CD8-positive, alpha-beta memory T cell (primary cell): ENCODE measurements at places on chromosomes 7 and 10. TPM values are rescaled to one million over a fixed set of nuclear protein-coding genes. Genes with fewer than 3 reads are reported as not detected.

GRCh38 chr10:112815269-112816032, 134.6 kb upstream of the TCF7L2 start:
- H3K27me3 ChIP-seq = no peaks in the 10 kb centered on the region
- H3K4me1 ChIP-seq = no peaks in the 10 kb centered on the region
- H3K27ac ChIP-seq = no peak overlapping the region
- H3K36me3 ChIP-seq = no peaks in the 10 kb centered on the region
- H3K4me3 ChIP-seq = no peak overlapping the region
- DNase-seq = no peak

DNA sequence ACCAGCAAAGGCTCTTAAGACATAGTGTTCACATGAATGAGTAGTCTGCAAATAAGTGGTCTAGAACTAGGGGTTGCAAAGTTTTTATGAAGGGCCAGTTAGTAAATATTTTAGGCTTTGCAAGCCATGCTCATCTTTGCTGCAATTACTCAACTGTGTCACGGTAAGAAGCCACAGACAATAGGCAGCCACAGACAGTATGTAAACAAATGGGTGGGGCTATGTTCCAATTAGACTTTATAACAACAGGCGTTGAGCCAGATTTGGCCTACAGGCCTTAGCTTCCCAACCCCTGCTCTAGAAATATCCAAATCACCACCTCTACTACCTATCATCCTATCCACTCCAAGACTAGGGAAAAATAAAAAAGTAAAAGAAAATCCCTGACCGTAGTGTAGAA, 9.2 kb downstream of the IKZF5 start:
- H3K27me3 ChIP-seq = no peaks in the 10 kb centered on the region
- DNase-seq = no peak
- H3K27ac ChIP-seq = no peak overlapping the region
- H3K36me3 ChIP-seq = peaks cover 21% of the 10 kb centered on the region

- no peaks in the 10 kb centered on the region for H3K4me1 ChIP-seq
- H3K27me3 ChIP-seq = no peaks in the 10 kb centered on the region
- H3K4me3 ChIP-seq = no peak overlapping the region
- no peak overlapping the region for H3K27ac ChIP-seq
- no peaks in the 10 kb centered on the region for H3K36me3 ChIP-seq
These were observed 104.0 kb downstream of the FAM107B start for GRCh38 chr10:14670551-14671240.

DNA sequence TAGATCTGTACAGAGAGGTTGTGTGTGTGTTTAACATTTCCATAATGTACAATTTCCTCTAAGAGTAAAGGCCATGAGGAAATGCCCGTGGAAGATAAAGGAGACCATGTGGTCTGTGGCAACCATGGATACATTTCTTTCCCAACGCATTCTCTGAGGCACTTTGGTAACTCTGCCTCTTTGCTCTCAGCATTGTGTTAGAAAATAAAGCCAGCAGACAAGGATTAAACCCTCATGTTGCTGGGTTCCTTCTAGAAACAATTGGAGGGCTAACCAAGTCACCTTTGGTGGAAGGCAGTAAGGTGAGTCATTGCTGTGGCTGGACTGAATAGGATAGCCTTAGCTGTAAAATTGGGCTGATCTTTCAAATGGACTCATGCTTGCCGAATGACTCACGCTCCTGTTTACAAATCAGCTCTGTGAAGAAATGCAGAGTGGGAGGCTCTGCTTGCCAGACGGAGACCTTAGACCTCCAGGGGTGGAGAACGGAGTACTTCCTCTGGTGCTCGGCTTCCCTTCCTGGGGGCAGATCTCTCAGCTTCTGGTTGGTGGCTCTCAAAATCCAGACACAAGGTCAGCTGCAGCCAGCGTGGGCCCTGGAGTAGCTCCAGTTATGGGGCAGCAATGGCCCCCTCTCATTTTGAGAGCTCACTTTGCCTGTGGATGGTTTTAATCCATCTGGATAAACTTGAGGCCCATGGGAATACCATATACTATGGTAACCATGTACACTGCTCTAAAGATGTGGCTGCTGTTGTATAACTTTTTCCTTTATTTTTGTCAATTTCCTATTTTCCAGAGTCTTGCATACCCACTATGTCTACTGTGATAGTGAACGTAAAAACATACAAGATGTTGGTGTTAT, 137.3 kb downstream of the TCF7L2 start:
- no peak overlapping the region for H3K27ac ChIP-seq
- no peaks in the 10 kb centered on the region for H3K36me3 ChIP-seq
- H3K27me3 ChIP-seq = no peaks in the 10 kb centered on the region
- H3K4me3 ChIP-seq = no peak overlapping the region
- DNase-seq = no peak

DNA sequence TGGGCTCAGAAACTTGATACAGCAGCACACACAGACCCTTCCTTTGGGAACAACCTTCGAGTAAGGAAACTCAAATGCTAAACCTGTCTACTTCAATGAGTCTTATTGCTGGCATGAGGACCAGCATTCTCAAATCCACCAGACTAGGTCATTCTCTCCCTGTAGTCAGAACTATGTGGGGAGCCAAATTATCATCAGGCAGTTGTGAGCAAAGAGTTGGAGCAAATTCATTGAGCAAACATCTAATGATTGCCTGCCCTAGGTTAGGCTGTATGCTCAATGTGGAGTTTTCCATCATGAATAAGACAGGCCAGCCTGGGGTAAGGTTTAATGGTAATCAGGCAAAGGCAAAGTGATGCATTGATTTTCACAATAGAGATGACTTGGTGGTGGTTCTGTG, 3.6 kb downstream of the EPDR1 start:
- no peaks in the 10 kb centered on the region for H3K36me3 ChIP-seq
- H3K27ac ChIP-seq = no peak overlapping the region
- no peak overlapping the region for H3K4me3 ChIP-seq
- DNase-seq = no peak
- H3K27me3 ChIP-seq = no peaks in the 10 kb centered on the region

DNA sequence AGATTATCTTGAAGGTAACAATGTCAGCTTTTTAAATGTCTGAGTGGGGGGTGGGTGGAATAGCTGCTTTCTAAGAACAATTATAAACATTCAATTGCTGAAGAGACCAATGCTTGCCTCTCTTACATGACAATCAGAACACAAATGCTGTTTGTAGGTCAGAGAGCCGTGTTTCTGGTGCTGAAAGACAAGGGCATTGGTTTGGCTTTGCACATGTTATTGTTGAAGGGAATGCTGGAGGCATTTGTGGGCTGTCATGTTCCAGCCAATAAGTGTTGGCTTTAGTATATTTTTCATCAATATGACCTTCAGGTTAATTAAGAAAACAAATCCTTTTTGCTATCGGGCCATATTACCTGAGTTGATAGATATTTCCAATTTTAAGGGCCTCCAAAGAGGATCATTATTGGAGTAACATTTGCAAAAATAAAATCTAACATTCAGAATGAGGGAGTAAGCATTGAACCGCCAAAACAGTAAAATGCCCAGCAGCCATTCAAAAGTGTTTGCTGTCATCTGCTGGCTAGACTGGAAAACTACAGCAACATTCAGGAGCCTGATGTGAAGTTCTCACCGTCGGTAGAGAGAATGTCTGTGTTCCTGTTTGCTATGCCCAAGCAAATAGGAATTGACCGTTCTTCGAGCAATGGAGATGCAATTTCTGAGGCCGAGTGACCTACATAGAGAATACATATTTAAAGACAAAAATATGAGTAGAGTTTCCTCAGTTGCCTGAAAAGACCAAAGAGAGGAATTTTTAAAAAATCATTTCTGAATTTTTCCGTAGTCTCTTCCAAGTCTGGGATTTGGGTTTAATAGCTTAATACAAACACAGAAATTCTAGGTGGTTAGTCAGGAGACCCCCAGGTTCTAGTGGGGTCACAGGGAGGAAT, 118.9 kb downstream of the APBB1IP start:
- no peak overlapping the region for H3K4me3 ChIP-seq
- H3K4me1 ChIP-seq = no peaks in the 10 kb centered on the region
- H3K36me3 ChIP-seq = peaks cover 34% of the 10 kb centered on the region
- peak; percentile 49 for DNase-seq

DNA sequence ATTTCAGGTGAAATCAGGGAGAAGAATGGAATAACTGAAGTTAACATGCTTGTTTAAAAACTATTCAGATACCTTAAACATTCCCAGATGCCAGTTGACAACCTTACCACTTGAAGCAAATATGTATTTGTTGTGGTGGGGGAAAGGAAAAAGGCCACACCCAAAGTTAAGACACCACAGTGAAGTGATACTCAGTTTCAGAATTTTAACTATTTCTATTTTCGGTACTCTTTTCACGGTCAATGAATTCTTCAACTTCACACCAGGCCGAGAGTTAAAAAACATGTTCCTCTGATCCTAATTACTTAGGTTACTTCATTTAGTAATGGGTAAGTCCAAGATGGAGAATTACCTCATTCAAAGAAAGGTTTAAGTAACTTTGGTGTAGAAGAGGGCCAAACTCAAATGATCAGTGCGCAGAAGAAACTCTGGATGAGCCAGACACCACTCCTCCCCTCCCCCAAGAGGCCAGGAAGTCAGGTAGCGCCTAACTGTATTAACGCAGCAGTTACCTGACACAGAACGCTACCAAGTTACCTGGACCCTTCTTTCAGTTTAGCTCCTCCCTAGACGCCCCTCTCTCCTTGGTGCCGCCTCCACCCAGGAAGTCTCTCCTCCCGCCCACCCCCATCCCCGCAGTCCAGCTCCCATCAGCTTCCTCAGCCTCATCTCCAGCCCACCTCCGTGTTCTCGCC, 700 bp downstream of the MTPN start:
- peak overlapping the region; percentile 92 for H3K27ac ChIP-seq
- H3K4me3 ChIP-seq = peak overlapping the region; percentile 80
- peak; percentile 34 for DNase-seq
- H3K27me3 ChIP-seq = no peaks in the 10 kb centered on the region
- H3K36me3 ChIP-seq = no peaks in the 10 kb centered on the region
- H3K4me1 ChIP-seq = peaks cover 74% of the 10 kb centered on the region

DNA sequence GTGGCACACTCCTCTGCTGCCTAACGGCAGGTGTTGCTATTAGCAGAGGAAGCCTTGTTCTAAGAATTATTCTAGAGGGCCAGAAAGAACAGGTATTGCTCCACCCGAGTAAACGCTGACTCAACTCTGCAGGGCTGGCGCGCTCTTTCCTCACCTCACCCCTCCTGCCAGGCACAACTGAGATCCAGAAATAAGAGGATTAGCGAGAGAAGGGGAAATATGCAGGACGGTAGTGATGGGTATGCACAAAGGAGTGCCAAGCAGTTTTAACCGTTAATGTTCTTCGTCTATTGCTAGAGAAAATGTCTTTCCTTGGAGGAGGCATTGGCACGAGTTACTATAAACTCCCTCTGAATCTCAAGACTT, 369 bp upstream of the SCIN start:
- no peaks in the 10 kb centered on the region for H3K36me3 ChIP-seq
- no peak for DNase-seq
- H3K4me3 ChIP-seq = peak overlapping the region; percentile 40
- no peaks in the 10 kb centered on the region for H3K27me3 ChIP-seq

DNA sequence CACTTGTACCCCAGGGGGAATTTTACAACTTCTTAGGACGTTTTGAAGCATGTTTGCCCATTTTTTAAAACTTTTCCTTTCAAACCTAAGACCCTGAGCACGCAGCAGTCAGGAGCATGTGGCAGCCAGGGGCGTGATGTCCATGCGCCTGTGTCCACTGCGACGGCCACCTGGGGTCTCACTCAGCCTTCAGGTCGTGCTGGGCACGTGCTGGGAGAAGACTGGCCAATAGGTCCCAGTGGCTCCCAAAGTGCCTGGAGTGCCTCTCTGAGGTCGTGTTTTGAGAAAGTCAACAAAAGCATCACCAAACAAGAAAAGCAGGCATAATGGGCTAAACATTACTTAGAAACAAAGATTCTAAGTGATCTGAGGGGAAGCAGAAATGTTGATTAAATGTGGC, 14.8 kb downstream of the LRRC27 start:
- no peaks in the 10 kb centered on the region for H3K27me3 ChIP-seq
- H3K27ac ChIP-seq = no peak overlapping the region
- H3K36me3 ChIP-seq = no peaks in the 10 kb centered on the region
- H3K4me3 ChIP-seq = no peak overlapping the region
- no peaks in the 10 kb centered on the region for H3K4me1 ChIP-seq

GRCh38 chr10:79947083-79947415, 1.9 kb downstream of the SFTPD start:
- H3K4me1 ChIP-seq = no peaks in the 10 kb centered on the region
- H3K4me3 ChIP-seq = no peak overlapping the region
- no peaks in the 10 kb centered on the region for H3K36me3 ChIP-seq
- DNase-seq = no peak
- H3K27ac ChIP-seq = no peak overlapping the region

DNA sequence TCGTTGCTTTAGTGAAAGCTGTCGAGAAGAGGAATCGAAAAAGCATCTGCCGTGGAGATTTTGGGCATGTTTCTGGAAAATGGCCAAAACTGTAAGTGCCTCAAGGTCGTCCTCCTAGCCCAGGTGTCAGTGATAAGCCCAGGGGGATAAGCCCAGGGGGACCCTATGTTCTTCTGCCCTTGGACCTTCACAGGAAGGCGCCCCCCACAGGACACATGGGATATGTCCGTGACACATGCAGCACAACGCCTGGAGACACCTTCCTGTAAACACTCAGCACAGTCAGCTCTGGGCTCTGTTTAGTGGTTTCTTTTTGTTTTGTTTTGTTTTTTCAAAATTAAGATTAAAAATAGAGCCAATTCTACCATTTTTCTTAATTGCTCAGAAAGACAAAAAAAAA, 272.7 kb downstream of the KLF6 start:
- no peak overlapping the region for H3K27ac ChIP-seq
- no peaks in the 10 kb centered on the region for H3K4me1 ChIP-seq
- no peak overlapping the region for H3K4me3 ChIP-seq
- DNase-seq = no peak
- H3K27me3 ChIP-seq = no peaks in the 10 kb centered on the region

DNA sequence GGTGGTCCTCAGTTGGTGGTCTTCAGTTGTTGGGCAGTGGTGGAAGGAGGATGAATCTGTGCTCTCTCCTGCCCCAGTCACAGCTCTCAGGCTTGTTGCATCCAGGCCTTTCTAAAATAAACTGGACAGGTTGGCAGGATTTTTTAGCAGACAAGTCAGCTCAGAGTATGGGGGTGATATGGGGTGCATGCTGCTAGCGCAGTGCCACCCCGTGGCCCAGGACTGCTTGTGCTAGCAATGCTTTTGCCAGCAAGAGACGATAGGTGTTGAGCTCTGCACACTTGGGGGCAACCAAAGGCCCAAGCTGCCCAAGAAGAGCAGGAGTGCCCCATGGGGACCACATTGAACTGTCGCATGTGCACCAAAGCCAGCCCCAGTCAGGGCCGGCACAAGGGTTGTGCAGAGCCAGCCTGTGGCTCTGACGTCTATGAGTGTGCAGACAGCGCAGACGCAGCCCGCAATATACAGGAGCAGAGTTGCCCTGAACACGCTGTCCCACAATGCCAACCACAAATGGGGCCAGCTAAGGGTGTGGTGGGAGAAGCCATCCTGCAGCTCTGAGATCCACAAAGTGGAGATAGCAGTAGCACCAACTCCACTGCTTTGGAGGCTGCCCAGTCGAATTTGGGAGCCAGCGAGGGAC, 49.8 kb upstream of the PDSS1 start:
- H3K4me1 ChIP-seq = no peaks in the 10 kb centered on the region
- H3K27me3 ChIP-seq = no peaks in the 10 kb centered on the region
- no peak overlapping the region for H3K4me3 ChIP-seq

Gene CYP26C1
- total RNA-seq = not detected

Gene MICALL2
- 2.1 TPM for total RNA-seq

Gene MBL2
- total RNA-seq = not detected

Gene ANLN
- total RNA-seq = 31.0 TPM
